T-helper 9 cell (primary cell): ENCODE measurements at places on chromosomes 11 and 22.
A peak's percentile ranks its signal among the peaks of the same experiment; 100 is the strongest.

- peak; percentile 48 for DNase-seq
Observed at GRCh38 chr11:66418168-66418985, 2.5 kb upstream of the NPAS4 start.

- DNase-seq, result no peak
Observed at GRCh38 chr22:28129319-28129962, 210.4 kb upstream of the PITPNB start.

DNA sequence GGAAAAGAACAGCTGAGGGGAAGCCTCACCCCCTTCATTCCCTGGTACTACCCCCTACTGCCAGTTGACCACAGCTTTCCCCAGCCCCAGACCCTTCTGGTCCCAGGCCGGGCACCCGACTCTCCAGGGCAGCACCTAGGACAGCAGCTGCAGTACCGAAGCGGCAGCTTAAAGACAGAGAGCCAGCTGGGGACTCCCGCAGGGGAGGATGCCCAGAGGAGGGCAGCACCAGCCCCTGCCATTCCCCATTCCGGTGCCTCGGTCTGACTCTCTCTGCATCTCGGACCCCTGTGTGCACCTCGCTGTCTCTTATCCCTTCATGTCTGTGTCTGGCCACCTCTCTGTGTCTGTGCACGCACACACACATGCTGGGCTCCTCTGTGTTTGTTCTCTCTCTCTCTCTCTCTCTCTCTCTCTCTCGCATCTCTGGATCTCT lies 9.4 kb downstream of the IGSF9B start:
- DNase-seq, result peak; percentile 42

DNA sequence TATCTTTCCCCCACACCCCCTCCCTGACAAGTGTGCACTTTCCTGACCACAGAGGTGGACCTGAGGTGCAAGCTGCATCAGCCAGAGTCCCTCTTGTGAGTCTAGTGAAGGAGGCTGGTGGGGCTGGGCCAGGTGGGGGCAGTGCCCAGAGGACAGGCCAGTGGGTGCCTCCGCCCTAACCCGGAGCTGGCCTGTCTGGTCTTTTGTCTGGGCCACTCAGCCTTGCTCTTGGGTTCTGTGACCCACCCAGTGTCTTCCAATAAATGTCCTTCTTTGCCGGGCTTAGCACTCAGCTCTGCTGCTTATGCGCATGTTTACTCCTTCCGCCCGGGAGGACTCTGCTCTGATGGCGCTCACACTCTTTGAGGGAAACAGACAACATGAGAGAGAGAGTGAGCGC lies 526.2 kb downstream of the TBC1D22A start:
- no peak for DNase-seq

DNA sequence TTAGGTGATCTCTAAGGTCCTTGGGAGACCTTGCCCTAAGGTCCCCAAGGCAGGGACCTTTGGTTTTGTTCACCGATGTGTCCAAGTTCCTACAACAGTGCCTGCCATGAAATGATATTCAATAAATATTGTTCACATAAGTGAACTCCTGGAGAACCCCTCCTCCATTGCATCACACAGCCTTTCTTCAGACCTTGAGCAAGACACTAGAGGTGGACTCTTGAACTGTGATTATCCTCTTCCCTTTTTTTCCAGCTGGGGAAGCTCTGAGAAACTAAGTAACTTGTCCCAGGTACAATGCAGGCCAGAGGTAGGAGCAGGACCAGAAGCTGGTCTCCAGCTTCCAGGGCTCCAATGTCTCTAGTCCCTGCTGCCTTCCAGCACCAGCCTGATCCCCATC lies 76.6 kb upstream of the LMO1 start:
- no peak for DNase-seq

GRCh38 chr11:67356387-67356863 lies 3.1 kb upstream of the POLD4 start:
- DNase-seq, result no peak

GRCh38 chr11:69297787-69298266 lies 3.9 kb downstream of the MYEOV start:
- DNase-seq, result peak; percentile 32

- DNase-seq, result no peak
Observed at GRCh38 chr11:44343778-44344422, 34.0 kb upstream of the ALX4 start.

DNA sequence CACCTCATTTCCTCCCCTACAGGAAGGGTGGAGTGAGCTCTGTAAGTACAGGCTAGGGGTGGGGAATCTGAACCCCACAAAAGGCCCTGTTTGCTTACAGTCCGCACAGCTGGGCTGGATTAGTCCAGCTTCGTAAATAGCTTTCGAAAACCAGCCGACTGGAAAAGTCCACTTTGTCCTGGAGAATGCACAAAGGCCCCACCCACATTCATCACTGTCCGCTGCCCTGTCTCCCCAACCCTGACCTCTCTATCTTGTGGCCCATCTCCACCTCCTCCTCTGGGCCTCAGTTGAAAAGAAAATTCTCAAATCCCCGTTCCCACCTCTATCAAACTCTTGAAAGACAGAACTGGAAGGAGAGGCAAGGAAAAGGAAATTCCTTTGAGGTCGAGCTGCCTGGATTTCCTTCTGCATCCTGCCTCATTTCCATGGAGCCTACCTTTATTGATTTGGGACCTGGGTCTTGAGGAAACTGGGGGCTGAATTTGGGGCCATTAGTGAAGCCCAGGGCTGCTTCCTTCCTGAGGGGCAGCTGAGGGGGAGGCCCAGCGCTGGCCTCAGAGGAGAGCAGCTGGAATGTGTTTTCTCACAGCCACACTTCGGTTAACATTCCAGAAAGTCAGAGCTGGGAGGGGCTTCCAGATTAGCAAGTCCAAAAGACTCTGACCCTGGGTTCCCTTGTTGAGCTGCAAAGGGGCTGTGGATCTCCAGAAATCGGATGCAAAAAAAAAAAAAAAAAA lies 147.6 kb downstream of the FBXO7 start:
- no peak for DNase-seq

GRCh38 chr11:95092549-95093324 lies 3.1 kb downstream of the ENDOD1 start:
- DNase-seq, result no peak

DNA sequence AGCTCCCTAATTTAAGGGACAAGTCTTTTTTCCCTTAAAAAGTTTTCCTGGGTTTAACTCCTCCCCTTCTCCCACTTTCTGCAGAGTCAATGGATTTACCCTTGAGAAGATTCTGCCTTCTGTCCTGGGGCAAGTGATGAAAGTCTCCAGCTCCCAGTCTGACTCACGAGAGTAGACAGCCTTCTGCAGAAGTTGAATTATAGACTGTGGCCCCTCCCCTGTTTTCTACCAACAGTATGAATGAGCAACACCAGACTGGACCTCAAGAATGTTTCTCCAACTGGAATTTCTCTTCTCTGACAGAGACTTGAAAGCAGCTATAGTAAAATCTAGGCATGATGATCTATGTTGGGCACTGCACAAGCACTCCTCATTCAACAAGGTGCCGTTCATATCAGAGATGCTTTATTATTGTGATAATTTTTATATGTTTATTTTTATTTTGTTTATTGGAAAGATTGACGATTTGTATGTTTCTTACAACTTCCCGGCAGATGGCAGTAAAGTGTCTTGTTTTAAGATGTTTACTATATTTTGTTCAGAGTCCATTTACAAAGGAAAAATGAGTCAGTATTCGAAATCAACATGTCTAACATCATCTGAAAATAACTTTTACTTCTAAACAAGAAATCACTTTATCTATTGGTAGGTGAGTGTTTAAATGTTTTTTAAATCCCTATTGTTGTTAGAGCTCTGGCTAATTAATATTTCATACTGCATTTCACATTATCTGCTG lies 56.6 kb downstream of the LMO2 start:
- no peak for DNase-seq

DNA sequence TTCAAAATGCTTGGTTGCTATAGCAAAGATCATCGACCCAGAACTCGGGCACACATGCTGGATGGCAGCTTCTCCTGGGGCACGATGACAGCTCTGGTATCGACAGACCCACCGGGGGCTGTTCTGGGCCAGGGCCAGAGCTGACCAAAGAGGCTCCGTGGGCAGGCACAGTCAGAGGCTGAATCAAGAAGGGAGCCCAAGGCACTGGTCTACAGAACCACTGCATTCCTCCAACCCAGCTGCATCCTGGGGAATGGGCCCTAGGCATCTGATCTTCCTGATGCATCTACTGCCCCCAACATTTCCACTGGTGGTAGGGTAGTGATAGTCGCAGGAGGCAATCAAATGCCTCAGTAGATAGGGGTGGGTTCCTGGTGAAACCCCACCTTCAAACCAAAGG lies 470.3 kb downstream of the TBC1D22A start:
- no peak for DNase-seq

DNA sequence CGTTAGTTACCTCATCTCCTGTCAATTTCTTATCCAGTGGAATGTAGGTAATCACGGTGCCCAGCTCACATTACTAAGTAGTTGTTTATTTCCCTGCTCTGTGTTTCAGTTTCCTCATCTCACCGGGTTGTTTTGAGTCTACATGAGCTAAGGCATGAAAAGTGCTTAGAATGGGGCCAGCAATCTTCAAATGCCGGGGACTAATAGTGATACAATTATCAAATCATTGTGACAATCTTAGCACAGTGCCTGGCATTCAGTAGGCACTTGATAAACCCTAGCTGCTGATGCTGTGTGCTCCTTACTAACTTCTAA lies 53.3 kb upstream of the CD5 start:
- no peak for DNase-seq

DNA sequence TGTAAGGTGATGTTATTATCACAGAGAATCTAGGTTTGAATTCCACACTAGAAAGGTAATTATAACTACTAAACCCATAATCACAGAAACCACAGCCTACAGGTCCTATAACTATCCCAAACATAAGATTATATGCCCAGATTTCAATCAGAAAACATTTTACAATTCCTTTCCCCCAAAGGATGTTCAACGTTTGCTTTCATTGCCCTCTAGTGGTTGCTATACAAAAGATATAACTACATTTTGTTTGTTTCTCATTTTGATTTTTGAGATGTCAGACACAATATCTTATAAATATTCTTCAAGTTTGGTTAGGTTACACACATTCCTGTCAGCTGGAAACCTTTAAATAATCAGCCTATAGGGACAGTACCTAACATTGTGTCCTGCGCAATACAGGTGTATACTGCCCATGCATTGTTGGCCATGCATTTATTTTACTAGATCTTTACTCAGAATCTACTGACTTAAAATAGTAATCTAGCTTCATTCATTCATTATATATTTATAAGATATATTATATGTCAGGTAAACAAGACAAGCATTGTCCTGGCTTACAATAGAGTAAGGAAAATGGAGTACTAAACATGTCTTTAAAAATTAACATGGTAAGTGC lies 530.5 kb upstream of the CCDC90B start:
- no peak for DNase-seq

- DNase-seq, result no peak
Observed at GRCh38 chr11:70616938-70617654, 218.8 kb downstream of the CTTN start.

DNA sequence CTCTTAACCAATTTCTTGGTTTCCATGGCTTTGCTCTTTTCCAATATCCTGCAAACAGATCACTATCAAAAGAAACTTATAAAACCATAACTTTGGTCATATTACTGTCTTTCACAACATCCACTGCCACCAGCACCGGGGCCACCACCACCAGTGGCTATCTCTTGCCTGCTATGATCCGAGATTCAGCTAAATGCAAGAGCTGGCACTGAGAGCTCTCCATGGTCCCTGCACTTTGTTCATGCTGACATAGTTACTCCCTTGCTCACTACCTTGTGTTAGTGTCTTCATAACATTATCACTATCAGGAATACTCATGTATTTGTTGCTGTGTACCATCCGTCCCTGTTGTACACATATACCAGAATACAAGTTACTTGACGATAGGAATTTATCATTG lies 299.0 kb downstream of the ETS1 start:
- DNase-seq, result no peak

DNA sequence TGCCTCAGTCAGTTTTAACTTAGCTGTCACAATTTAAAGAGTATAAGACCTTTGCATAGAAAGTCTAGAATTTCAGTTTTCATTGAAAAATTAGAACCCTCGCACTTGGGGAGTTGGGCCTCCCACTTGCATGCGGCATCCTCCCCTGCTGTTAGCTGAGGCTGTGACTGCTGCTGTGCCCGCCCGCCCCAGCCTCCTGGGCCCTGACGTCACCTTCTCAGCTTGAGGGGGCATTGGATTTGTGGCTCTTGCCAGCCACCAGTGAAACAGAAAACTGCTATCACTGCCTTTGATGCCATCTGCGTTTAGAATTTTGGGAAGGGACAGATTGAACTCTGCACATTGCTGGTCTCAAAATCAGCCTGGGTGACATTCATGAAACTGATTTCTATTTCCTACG lies 108.7 kb downstream of the CTTN start:
- DNase-seq, result no peak
